HEK293T (cell line): ENCODE measurements at places on chromosomes 11 and 22.
A peak's percentile ranks its signal among the peaks of the same experiment; 100 is the strongest.

DNA sequence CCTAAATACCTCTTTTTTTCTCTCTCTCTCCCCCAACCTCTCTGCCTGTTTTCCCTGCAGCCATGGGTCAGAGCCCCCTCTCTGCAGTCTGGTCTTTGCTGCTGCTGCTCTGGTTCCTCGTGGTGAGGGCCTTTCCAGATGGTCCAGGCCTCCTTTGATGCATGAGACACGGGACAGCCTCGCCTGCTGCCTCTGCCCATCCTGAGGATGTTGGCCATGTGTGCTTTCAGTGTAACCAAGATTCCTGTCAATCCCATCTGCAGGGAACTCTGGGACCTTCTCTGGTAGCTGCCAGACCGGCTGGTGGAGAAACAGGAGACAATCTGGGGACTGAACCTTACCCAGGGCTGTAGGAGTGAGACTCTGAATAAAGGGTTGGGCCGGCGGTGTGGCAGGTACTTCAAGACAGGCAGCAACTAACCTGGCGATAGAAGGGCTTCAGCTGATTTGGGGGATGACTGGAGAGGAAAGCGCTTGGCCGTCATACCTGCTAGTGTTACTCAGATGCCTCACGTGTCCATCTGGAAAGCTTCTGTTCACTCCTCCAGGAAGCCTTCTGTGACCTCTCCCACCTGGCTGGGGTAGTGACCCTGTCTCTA lies 7.1 kb downstream of the CHRNA10 start:
- DNase-seq, result no peak

DNA sequence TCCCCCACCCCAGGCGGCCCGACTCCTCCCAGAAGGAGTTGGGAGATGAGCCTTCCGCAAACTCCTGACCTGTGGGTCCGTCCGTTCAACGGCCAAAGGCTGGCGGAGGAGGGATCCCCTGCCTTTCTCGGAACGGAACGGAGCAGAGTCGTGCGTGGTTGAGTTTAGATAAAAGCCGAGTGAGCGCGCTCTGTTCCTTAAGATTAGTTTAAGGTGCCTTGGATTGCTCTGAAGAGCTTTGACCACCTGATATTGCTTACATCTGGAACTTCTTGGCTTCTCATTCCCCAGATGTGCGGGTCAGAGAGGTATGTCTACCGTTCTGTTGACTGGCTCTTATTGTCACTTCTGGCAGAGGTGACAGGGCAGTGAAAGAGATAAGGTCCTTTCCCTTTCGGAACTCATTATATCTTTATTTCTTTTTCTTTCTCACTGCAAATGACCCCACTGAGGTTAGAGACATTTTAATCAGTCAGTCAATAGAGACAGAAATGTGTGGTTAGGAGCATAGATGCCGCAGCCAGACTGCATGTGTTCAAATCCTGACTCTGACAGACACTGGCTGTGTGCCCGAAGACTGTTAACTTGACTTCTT lies at the start of gene TRIM6:
TSS of gene TRIM6 (plus strand) at position 31 of the 595 bp plus-strand sequence. CDS start at position 292, 261 bp downstream.
- peak; percentile 39 for DNase-seq

GRCh38 chr11:69333149-69333710 lies 39.3 kb downstream of the MYEOV start:
- no peak for DNase-seq

GRCh38 chr22:46953968-46954765 lies 191.7 kb downstream of the TBC1D22A start:
- DNase-seq, result no peak

- DNase-seq, result no peak
Observed at GRCh38 chr11:65524014-65524740, 706 bp upstream of the SCYL1 start.

- no peak for DNase-seq
Observed at GRCh38 chr11:63985812-63986155, 454 bp upstream of the OTUB1 start.

GRCh38 chr11:78630155-78630554 lies 55.5 kb upstream of the NARS2 start:
- no peak for DNase-seq

- no peak for DNase-seq
Observed at GRCh38 chr22:26689513-26690301, 32.3 kb downstream of the MIAT start.

GRCh38 chr11:66070604-66071380 lies 720 bp downstream of the PACS1 start:
- DNase-seq, result peak; percentile 24

- DNase-seq, result peak; percentile 85
Observed at GRCh38 chr22:22110548-22111266, 128.1 kb upstream of the TOP3B start.

GRCh38 chr11:3796801-3797328 lies 489 bp downstream of the NUP98 start:
- peak; percentile 54 for DNase-seq

DNA sequence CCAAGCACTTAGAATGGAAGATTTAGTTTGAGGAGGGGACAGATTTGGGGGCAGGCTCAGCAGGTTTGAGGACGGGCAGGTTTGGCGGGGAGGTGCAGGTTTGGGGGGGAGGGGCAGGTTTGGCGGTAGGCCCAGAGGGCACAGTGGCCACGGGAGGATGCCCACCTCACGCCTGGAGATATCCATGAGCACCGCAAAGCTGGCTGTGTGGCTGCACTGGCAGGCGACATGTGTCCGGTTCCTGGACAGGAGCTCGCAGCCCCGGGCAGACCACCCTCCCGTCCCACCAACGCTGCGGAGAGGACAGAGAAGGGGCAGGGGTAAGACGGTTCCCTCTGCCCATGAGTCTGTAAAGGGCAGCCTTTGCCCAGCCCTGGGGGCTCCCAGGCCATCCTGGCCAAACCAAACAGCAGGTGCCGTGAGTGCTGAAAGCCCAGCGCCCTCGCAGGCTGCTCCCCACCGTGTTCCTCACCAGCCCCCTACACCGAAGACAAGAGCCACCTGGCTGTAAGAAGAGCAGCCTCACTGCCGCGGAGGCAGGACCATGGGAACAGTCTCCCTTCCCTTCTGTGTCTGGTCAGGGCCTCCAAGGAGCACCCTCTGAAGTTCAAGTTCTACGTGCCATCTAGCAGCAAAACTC lies 43.0 kb downstream of the TRMU start:
- DNase-seq, result no peak

DNA sequence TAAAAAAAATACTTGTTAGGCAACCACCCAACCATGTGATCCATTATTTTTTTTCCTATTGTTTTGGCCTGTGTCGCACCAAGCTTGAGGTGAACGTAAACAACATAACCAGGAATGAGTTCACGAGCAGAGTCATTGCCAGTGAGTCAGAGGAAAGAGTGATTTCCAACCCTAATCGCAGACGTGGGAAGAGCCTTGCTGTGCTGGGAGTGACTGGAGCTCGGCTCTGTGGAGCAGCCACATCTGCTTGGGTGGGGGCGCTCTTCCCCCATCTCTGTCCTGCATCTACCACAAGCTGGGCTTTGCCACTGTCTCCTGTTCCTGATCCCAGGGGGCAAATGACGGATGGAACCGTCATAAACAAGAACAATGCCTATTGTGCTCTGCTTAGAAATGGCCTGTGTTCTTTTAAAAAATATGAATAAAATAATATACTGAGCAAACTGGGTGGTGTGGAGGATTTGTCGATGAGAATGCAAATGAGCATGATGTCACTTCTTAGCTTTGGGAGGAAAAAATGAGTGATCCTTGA lies 210.0 kb downstream of the KIRREL3 start:
- no peak for DNase-seq

GRCh38 chr11:112801025-112801816 lies 160.0 kb upstream of the NCAM1 start:
- no peak for DNase-seq

DNA sequence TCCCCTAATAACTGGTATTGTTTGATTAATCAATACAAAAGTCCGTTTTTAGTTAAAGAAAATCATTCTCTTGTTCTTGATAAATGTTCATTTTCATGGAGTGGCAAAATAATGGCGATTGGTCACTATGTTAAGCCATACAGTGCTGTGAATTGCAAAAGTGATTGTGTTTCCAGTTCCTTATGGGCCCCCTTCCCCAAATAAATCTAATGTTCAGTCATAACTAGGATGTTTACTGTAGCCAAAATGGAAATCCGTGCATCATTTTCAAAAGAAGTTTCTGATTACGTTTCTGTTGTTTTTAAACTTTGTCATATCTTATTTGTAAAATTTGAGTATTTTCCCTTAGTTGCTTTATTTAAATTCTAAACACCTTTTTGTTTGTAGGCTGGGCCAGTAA lies 845 bp downstream of the RBM7 start:
- DNase-seq, result no peak

GRCh38 chr11:38598418-38598817 lies 2000.4 kb upstream of the RAG2 start:
- DNase-seq, result no peak

DNA sequence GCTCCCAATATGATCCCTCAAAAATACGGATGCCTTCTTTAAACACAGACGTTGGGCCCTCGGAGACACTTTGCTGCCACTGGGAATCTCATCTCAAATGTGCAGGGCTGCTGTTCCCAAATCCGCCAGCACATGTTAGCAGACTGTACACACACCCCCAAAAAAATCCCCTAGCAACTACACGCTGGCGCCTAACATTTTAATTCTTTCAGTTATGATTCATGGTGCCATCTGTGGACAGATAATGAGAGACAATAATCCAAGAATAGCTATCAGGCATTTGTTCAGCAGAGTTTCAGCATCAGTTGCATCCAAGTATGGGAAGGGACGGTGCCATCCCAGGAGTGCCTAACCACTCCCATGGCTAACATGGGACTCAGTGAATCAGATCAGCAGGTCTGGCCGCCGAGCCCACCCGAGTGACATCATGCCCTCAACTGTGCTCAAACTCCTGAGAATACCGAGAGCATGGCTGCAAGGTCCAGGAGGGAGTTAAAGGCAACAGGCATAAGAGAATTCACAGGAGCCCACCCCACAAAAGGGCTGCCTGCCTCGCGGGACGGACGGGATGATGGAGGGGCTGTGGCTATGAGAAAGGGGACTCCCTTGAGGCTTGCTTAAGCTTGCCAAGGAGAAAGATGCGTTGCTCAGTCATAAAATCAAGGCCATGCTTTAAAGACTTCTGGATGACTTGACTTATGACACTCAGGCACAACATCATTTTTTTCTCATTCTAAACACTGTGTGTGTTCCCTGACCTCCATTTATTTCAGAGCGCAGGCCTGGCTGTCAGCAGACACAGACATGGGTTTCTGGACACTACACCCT lies 337.0 kb downstream of the SHANK2 start:
- no peak for DNase-seq

DNA sequence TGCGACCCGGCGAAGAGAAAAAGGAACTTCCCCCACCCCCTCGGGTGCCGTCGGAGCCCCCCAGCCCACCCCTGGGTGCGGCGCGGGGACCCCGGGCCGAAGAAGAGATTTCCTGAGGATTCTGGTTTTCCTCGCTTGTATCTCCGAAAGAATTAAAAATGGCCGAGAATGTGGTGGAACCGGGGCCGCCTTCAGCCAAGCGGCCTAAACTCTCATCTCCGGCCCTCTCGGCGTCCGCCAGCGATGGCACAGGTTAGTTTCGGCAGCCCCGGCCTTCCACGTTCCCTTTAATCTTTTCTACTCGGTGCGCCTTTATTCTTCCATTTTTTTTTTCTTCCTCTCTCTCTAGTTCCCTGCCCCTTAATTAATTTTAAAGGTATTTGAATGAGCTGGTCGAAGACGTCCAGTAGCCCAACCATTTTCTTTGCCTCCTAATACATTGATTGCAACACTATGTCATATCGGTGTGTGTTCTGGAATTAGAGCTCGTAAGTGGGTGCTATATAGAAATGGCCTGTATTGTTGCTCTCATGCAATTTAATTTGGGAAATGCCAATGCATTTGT lies 537 bp downstream of the EP300 start:
- DNase-seq, result no peak

- DNase-seq, result no peak
Observed at GRCh38 chr11:19087658-19088057, 27.1 kb upstream of the MRGPRX2 start.

DNA sequence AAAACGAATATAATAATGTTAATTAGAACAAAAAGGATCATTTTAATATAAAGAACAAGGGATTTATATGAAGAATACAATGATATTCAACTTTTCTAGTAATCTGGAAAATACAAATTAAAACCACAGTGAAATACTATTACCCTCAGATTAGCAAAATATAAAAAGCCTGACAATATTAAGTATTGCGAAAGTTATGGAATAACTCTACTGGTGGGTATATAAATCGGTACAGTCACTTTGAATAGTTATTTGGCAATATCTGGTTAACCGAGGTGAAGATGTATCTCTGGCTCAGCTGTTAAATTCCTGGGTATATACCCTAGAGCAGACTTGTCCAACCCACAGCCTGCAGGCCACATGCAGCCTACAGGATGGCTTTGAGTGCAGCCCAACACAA lies 118.8 kb downstream of the ATM start:
- DNase-seq, result no peak

DNA sequence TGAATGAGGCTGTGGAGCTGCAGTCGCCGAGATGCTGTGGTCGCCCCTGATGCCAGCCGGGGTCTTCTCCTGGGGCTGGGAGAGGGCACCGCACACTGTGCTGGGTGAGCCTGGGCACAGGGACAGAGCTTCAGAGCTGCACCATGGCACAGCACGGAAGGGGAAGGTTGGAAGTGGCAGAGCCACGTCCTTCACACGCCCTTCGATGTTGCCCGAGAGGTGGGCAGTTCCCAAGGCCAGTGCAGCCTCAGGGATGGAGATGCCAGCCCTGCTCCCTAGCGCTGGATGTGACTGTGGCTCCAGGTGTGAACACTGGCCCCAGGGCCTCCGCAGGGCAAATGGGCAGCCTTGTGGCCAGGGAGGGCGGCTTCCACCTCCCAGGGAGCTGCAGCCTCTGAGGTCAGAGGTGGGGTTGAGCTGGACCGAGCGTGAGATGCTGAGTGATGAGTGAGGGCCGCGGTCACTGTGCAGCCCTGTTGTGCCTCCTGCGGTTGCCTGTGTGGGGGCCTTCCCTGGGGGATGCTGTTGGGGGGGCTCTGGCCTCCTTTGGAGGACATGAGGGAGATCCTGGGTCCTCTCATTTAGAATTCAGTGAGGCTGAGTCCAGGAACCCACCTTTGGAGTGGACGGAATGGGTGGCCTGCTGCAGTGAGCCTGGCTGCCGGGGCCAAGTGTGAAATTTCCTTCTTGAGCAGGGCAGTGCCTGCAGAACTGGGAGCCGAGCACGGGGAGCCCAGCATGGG lies 1090.0 kb downstream of the BRD1 start:
- DNase-seq, result no peak

- no peak for DNase-seq
Observed at GRCh38 chr11:44849922-44850321, 100.8 kb downstream of the TP53I11 start.

- DNase-seq, result no peak
Observed at GRCh38 chr22:43345761-43346301, 2.7 kb upstream of the SCUBE1 start.

GRCh38 chr22:17152340-17152739 lies 6.7 kb downstream of the HDHD5 start:
- DNase-seq, result no peak

GRCh38 chr11:90770007-90770406 lies 547.2 kb upstream of the CHORDC1 start:
- no peak for DNase-seq

- no peak for DNase-seq
Observed at GRCh38 chr11:34696862-34697261, 76.0 kb downstream of the EHF start.

- DNase-seq, result no peak
Observed at GRCh38 chr22:31222736-31223135, 10.6 kb downstream of the LIMK2 start.

GRCh38 chr11:127039591-127039990 lies 39.0 kb upstream of the KIRREL3 start:
- no peak for DNase-seq
